ENCODE measurements at places on chromosomes 1 and 21. TPM values are rescaled to one million over a fixed set of nuclear protein-coding genes. Genes with fewer than 3 reads are reported as not detected.

The KLHDC9 gene
- 5.8 TPM for total RNA-seq

DNA sequence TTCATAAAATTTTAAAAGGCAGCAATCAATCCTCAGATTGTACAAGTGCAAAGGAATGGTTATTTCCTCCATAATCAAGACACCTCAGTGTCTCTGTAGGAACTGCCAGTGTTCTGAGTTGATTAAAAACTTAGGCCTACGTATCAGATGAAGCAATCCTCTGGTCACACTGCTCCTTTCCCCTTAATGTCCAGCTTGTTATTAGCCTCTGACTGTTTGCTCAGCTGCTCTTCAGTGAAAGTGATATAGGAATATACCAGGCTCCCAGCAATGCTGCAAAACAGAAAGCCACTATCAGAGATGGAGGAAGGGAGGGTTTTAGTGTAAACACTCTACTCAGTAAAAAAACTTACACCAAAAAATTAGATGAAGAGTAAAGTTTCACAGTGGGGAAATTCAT, 49.8 kb downstream of the SLC35D1 start:
- no peak overlapping the region for H3K4me3 ChIP-seq
- H3K27ac ChIP-seq: no peak overlapping the region
- DNase-seq: no peak
- no peaks in the 10 kb centered on the region for H3K27me3 ChIP-seq
- no peaks in the 10 kb centered on the region for H3K36me3 ChIP-seq
- H3K4me1 ChIP-seq: no peaks in the 10 kb centered on the region

The NPHS2 gene
- total RNA-seq: not detected

The DUSP10 gene
- total RNA-seq: 1.6 TPM

The REG4 gene
- not detected for total RNA-seq

The TRPM2 gene
- 0.92 TPM for total RNA-seq

DNA sequence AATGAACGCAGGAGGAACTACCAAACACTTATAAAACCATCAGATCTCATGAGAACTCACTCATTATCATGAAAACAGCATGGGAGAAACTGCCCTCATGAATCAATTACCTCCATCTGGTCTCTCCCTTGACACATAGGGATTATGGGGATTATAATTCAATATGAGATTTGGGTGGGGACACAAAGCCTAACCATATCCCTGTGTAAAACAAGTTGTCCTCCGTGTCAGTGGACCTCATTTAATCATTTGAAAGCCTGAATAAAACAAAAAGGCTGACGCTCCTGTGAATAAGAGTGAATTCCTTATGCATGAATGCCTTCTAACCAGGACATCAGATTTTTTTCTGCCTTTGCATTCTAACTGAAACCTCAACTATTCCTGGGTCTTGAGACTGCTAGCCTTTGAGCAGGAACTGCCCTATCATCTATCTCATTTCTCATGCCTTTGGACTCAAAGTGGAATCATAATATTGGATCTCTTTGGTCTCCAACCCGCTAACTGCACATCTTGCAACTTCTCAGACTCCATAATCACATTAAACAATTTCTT, 648.8 kb downstream of the ADGRL2 start:
- no peak for DNase-seq
- no peak overlapping the region for H3K4me3 ChIP-seq
- no peaks in the 10 kb centered on the region for H3K27me3 ChIP-seq
- H3K27ac ChIP-seq: no peak overlapping the region
- H3K4me1 ChIP-seq: peaks cover 6% of the 10 kb centered on the region

The HFM1 gene
- total RNA-seq: 3.4 TPM

DNA sequence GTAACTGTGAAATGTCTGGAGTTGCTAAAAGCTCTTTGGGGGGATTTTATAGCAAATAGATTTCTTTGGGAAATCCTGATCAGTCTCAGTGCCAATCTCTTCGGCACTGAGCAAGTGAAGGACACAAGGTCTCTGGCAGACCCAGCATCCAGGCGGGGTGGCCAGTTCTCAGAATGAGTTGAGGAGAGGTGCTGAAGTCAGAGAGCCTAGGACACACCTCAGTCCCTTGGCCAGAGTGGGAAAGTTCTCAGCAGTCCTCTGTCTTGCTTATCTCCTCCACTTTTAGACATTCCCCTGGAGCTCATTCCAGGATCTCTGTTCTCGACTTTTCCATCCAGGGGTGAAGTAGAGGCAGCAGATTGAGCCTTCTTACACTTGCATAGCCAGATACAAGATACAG, 6.7 kb downstream of the HLX start:
- no peak for DNase-seq
- peaks cover 100% of the 10 kb centered on the region for H3K27me3 ChIP-seq
- no peak overlapping the region for H3K27ac ChIP-seq
- H3K4me3 ChIP-seq: peak overlapping the region; percentile 14

GRCh38 chr21:33229099-33229783, 497 bp upstream of the IFNAR2 start:
- DNase-seq: no peak
- peaks cover 30% of the 10 kb centered on the region for H3K4me1 ChIP-seq
- peaks cover 2% of the 10 kb centered on the region for H3K36me3 ChIP-seq

GRCh38 chr21:44801468-44802395, at the start of gene UBE2G2:
Gene UBE2G2 (minus strand): TSS chr21:44801820. CDS start chr21:44801748, 72 bp downstream.
- H3K36me3 ChIP-seq: peaks cover 54% of the 10 kb centered on the region
- no peaks in the 10 kb centered on the region for H3K27me3 ChIP-seq
- peak; percentile 71 for DNase-seq
- H3K4me1 ChIP-seq: peaks cover 29% of the 10 kb centered on the region
- H3K4me3 ChIP-seq: peak within 1 kb of the TSS; percentile 93

The S100A4 gene
- total RNA-seq: 31.7 TPM

The SPATA46 gene
- total RNA-seq: not detected

- H3K4me3 ChIP-seq: no peak overlapping the region
- no peak for DNase-seq
- peaks cover 45% of the 10 kb centered on the region for H3K4me1 ChIP-seq
Measured at GRCh38 chr21:35520302-35520701, 471.2 kb upstream of the RUNX1 start.

The LENEP gene
- 0.48 TPM for total RNA-seq

The OR2G6 gene
- not detected for total RNA-seq

- peak overlapping the region; percentile 10 for H3K4me3 ChIP-seq
- peaks cover 7% of the 10 kb centered on the region for H3K4me1 ChIP-seq
- no peak overlapping the region for H3K27ac ChIP-seq
- peaks cover 6% of the 10 kb centered on the region for H3K27me3 ChIP-seq
Measured at GRCh38 chr1:234125283-234125682, 220.8 kb downstream of the SLC35F3 start.

DNA sequence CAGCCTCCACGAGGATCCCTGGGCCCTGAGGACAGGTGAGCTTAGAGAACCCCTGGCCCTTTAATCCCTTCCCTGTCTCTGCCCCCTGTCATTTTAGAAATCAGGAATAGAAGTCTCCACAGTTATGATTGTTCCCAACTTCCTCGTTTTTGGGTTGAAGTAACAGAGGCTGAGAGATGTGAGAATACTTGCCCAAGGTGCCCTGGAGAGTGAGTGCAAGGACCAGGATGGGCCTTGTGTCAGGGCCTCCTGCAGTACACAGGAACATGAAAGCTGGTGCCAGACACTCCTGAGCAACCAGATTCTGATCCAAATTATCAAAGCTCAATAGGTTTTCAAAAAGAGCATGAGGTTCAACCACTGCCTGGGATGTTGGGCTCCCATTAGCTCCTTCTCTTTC, 10.1 kb downstream of the HLX start:
- H3K36me3 ChIP-seq: peaks cover 3% of the 10 kb centered on the region
- H3K4me3 ChIP-seq: no peak overlapping the region
- H3K27me3 ChIP-seq: peaks cover 100% of the 10 kb centered on the region
- no peak overlapping the region for H3K27ac ChIP-seq
- no peak for DNase-seq

The ANGPTL1 gene
- total RNA-seq: not detected

DNA sequence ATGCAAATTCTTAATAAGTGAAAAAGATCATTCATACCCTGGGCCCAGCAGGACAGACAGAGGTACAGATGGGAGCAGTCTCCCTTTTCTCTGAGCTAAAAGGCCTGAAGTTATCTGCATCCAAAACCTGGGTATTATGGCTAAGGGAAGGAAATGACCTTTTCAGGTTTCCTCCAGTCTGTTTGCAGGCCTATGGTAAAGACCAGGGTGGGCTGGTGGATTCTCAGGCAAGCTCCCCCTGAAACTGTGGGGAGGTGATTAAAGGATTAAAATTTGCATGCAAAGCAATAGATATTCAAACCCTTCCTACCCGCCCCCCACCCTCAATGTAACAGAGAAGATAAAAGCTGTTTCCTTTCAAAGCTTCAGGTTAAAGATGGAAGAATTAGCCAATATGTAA, 471.8 kb upstream of the RUNX1 start:
- peaks cover 45% of the 10 kb centered on the region for H3K4me1 ChIP-seq
- no peaks in the 10 kb centered on the region for H3K36me3 ChIP-seq
- H3K27ac ChIP-seq: peak overlapping the region; percentile 57

DNA sequence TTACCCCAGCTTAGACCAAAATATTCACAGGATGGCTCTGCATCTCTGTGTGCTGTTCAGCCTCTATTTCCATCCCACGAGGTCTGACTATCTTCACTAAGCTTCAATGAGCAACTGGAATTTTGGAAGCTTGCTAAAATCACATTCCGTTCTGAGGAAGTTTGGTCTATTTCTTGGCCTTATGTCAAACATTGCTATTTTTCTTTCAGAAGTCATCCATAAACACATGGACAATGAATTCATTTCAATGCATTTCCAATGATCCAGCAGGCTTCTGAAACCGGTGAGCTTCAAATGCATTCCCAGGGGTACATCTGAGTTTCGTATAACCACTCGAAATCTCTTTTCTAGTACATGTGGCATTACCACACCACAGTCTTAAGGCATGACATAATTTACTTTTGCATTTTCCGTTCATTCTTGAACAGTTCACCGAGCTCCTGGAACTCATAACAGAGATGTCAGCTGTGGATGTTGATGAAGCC, 294.1 kb upstream of the KAZN start:
- no peaks in the 10 kb centered on the region for H3K36me3 ChIP-seq
- no peak overlapping the region for H3K27ac ChIP-seq
- no peaks in the 10 kb centered on the region for H3K4me1 ChIP-seq
- no peak overlapping the region for H3K4me3 ChIP-seq
- no peak for DNase-seq
- peaks cover 37% of the 10 kb centered on the region for H3K27me3 ChIP-seq

The CD53 gene
- 1.6 TPM for total RNA-seq

The IL20 gene
- total RNA-seq: not detected

GRCh38 chr1:99648107-99648506, 2.2 kb downstream of the PALMD start:
- no peak overlapping the region for H3K27ac ChIP-seq
- peaks cover 61% of the 10 kb centered on the region for H3K4me1 ChIP-seq
- no peak overlapping the region for H3K4me3 ChIP-seq
- H3K36me3 ChIP-seq: no peaks in the 10 kb centered on the region

GRCh38 chr1:9452516-9453140, 86.6 kb upstream of the SLC25A33 start:
- no peaks in the 10 kb centered on the region for H3K36me3 ChIP-seq
- DNase-seq: no peak
- H3K27ac ChIP-seq: no peak overlapping the region
- peaks cover 16% of the 10 kb centered on the region for H3K4me1 ChIP-seq

- no peak overlapping the region for H3K4me3 ChIP-seq
- H3K27ac ChIP-seq: no peak overlapping the region
- H3K4me1 ChIP-seq: no peaks in the 10 kb centered on the region
- no peaks in the 10 kb centered on the region for H3K27me3 ChIP-seq
- no peak for DNase-seq
- no peaks in the 10 kb centered on the region for H3K36me3 ChIP-seq
Measured at GRCh38 chr1:150176593-150176992, 26.9 kb downstream of the PLEKHO1 start.

DNA sequence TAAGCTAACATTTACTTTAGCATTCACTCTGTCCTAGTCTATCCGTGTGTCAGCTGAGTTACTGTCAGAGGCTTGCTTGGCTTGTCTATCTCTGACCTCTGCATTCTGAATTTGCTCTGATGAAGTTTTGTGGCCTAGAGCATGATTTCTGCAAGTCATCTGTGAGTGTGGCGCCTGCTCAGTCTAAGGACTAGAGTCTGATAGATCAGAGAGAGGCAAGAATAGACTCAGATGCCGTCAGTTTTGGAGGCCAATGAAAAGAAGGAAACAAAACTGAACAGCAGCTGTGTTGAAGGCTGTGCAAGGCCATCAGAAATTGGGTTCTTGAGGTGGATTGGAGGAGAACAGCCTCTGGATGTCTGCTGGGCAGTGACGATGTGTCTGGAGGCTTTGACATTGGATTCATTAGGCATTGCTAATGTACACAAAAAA, 573.1 kb downstream of the USP25 start:
- no peaks in the 10 kb centered on the region for H3K36me3 ChIP-seq
- no peak overlapping the region for H3K27ac ChIP-seq
- no peak overlapping the region for H3K4me3 ChIP-seq
- H3K4me1 ChIP-seq: peaks cover 3% of the 10 kb centered on the region
- H3K27me3 ChIP-seq: no peaks in the 10 kb centered on the region

GRCh38 chr1:13675151-13675651, 24.8 kb upstream of the PRDM2 start:
- no peak overlapping the region for H3K4me3 ChIP-seq
- no peak overlapping the region for H3K27ac ChIP-seq
- H3K4me1 ChIP-seq: no peaks in the 10 kb centered on the region
- H3K36me3 ChIP-seq: peaks cover 4% of the 10 kb centered on the region

The MX1 gene
- 3.6 TPM for total RNA-seq

The CLCNKB gene
- 2.5 TPM for total RNA-seq

DNA sequence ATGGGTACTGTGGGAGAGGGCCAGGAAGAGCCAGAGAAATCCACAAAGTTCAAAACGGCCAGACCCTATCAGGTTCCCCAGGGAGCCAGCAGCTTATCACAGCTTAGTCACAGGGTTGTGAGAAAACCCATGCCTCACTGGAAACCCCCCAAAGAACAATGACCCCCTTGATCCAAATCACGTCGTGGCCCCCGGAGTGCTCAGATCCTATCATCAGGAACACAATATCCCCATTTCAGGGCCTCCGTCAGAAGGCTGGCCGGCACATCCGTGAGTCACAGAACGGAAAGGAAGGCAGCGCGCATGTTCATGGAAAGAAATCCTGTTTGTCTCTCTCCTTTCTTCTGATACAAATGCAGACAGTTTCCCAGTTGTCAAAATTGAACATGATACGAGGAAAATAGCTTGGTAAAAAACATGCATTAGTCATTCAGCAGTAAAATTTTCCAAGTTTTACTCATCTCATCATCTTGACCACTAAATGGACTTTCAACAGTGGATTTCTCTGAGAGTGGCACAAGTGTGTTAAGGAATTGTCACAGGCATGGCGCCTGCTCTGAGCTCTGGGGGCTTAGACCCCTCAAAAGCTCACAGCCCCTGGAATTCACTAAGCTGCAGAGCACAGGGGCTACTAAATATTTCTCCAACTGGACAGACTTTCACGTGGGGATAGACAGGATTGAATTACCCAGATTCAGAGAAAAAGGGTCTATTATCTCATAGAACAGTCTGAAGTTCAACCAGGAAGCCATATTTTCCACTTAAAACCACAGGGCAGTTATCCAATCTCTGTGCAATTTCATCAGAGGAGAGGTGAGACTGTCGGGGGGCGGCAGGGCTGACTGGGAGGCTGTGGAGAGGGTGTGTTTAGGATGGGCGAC, 124.8 kb downstream of the RIPK4 start:
- H3K4me3 ChIP-seq: no peak overlapping the region
- no peak for DNase-seq
- H3K36me3 ChIP-seq: no peaks in the 10 kb centered on the region
- no peak overlapping the region for H3K27ac ChIP-seq
- no peaks in the 10 kb centered on the region for H3K4me1 ChIP-seq

Data from WTC11 (cell line).